ENCODE measurements at places on chromosomes 6 and 20. TPM values are rescaled to one million over a fixed set of nuclear protein-coding genes. Genes with fewer than 3 reads are reported as not detected.

DNA sequence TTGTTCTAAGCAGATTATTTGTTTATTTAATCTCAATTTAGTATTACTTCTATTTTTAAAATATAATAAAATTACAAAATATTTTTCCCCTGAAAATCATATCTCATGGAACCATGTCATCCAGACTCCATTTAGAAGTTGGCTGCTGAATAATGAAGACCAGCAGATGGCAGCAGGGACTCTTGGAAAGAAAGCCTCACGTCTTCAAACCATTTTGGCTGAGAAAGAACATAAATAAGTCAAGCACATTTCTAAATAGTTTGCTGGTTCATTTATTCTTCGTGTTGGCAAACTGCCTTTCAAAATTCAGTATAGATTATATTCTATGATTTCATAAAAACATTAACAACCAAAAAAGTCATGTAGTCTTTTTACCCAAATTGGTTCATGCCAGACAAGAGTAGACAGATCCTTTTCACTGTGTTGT is 71.7 kb downstream of the RCAN2 start:
- peak; percentile 39 for DNase-seq

DNA sequence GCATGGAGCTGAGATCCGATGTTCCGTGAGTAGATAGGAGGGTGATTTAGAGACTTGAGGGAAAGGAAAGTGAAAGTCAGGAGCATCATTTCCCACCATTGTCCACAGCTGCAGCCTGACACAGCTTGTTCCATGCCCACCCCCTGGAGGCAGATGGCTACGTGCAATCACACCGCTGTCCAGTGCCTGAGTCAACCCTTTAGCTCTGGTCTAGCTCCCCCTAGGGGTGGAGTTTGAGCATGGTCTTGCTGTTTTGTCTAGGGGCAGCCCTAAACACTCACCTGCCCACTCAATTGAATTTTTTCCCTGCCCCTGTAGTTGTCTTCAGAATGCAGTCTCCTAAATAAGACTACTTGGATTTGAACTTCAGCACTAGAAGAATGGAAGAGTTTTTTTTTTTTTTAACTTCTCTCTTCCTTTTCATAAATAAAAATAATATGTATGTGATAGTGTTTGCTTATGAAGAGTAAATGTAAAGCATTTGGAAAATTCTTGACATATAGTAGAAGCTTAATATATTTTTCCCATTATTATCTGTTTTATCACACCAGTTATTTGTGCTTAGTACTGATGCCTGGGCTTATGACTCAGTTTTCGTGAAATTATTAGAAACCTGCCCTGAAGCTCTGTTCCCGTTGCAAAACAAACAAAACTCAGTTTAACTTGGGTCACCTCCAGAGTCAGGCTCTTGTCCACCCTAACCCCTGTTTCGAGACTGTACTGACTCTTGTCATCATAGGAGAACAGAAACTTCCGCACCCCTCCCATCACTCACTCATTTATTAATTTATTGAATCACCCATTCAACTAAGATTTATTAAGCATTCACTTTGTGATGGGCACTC is 814.8 kb downstream of the MAFB start:
- DNase-seq = peak; percentile 5

- no peak for DNase-seq
These were observed 10.2 kb downstream of the UBE3D start for GRCh38 chr6:83055366-83055964.

GRCh38 chr20:35669221-35669620 is 4.5 kb upstream of the CPNE1 start:
- no peak for DNase-seq

GRCh38 chr20:36572701-36573102 is 695 bp upstream of the TGIF2 start:
- no peak for DNase-seq

DNA sequence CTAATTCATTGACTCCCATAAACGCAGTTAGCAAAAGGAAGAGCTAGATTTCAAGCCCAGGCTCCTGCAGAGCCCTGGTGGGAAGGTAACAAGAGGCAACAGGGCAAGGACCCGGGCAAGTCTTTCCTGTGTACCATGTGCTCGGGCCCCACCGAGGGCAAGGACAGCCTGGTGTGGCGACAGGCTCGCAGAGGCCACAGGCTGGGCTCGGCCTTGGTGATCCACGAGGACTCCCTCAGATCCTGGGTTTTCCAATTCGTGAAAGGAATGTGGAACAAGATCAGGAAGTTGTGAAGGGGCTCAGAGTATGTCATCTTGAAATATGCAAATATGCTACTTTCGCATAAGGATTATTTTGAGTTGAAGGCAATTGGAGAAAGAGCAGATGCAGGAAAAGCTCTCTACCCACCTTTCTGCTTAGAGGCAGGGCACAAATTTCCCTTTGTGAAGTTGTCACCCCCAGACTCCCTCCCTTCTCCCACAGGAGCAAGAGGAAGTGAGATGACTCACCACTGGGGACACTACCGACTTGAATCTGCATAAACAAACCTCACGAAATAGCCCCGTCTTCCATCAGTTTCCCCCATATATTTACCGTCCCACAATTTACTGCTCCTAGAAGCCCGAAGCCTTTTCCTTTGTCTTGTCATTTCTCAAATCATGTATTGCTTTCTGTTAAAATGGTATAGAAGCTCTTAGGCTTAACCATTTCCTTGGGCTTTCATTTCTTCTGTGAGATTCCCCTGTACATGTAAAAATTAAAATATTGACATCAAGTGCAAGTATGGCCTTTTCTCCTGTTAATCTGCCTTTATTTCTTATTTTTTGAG is 79.0 kb downstream of the PSMG4 start:
- no peak for DNase-seq

DNA sequence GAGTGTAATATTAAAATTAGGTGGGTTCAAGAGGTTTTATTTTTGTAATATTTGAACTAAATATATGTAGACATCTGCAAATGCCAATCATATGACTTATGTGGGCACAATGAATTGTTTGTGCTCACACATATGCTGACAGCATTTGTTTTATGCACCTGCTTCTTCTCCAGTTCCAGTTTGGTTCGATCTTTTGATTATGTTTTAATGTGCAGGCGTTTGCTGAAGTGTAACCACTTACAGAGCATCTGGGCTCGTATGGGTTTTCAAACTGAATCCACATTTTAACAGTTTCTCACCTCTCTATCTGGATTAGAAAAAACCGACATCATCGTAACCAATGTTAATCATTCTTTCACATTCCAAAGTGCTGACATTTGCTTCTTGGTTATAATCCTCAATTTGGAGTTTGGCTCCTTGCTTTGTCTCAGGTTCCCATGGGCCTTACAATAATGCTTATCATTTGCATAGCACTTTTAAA is 129.1 kb upstream of the SPACA1 start:
- no peak for DNase-seq

DNA sequence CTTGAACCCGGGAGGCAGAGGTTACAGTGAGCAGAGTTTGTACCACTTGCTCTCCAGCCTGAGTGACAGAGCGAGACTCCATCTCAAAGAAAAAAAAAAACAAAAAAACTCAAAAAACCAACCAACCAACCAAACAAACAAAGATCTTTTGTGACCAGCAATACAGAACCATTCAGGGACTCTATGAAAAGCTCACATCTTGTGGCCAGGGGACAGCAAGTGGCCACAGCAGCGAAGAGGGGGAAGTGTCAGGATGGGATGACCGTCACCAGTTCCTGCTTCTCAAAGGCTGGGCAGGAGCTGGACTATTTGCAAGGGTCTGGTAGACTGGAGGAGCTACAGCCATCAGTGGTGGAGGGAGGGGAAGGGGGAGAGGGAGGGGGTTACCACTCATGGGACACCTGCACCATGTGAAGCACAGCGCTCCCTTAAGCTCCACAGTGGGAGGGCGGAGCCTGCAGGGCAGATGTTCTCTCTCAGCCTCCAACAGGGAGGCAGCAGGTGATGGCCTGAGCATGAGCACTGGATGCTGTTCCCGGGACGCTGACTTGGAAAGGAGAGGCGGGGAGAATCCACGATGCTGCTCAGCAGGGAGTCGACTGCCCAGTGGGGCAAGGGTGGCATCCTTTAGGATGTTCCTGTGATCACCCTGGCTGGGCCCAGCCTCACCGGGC is 19.7 kb upstream of the ULBP3 start:
- no peak for DNase-seq

DNA sequence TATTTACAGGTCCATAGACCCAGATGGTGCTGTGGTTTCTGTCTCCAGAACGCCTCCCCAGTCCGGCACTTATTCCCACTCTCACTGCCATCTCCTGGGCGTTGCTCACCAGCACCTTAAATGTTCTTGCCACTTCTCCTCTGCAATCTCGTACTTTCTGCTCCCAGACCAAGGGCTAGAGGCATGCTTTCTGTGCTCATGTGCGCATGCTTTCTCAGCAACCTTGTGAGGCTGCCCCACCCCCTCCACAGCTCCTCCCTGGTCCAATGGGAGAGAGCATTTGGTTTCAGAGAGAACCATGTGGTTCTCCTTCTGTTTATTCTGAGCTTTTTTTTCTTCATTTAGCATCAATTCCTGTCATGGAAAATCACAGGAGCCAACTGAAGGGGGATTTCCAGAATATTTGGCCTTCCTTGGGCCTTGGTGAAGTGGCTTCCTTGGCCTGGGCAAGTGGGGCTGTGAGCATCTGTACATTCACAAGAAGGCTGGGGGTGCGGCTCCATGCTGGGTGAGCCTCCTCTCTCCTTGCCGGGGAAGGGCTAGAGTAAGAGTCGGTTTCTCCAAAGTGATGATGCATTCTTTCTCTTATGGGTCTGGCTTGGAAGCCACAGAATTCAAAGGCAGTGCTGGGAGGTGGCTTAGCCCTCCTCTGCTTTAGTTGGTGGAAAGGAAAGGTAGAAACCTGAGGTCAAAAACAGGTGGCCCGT is 66.6 kb downstream of the PHACTR3 start:
- DNase-seq = no peak

DNA sequence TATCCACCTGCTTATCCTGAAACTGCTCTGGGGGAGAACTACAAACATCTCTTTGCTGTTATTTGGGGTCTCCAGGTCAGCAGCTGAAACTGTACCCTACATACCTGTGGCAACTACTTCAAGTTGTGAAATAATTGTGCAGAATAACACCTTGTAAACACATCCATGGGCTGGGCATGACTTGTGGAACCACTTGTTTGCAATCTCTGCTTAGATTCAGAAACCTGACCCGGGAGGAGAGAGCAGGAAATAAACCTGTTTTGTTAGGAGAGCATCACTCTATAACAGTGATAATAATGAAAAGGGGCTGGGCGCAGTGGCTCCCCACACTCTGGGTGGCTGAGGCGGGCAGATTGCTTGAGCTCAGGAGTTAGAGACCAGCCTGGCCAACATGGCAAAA is 183.1 kb downstream of the NFATC2 start:
- DNase-seq = no peak

DNA sequence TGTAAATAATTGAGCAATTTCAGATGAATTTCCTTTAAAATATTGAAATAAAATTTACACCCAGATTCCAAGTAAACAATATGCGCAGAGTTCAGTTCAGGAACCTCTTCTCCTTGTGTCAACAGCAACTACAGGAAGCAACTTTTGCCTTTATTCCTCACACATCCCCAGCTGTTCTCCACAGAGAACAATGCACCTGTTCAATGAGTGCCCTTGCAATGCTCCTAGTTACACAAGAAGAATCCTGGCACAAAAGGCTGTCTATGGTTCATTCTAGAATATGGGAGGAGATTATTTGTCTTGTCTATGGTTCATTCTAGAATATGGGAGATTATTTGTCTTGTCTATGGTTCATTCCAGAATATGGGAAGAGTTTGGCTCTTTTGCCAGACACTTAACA is 454.9 kb downstream of the BTBD3 start:
- DNase-seq = no peak

DNA sequence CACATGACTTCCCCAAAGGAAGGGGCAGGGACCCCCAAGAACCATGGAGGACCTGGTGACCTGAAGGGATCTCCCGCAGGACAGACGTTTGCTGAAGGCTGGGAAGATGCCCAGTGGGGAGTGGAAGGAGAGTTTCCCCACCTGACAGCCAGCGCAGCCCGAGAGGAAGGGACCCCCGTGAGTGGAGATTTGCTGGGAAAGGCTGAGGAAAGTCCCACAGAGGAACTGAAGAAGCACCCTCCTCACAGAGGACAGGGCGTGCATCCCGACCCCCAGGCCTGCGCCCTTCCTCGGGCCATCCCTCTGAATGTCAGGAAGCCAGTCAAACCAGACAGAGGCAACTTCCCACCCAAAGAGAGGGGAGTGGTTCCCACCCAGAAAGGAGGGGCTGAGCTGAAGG is 29.6 kb upstream of the AAR2 start:
- no peak for DNase-seq

DNA sequence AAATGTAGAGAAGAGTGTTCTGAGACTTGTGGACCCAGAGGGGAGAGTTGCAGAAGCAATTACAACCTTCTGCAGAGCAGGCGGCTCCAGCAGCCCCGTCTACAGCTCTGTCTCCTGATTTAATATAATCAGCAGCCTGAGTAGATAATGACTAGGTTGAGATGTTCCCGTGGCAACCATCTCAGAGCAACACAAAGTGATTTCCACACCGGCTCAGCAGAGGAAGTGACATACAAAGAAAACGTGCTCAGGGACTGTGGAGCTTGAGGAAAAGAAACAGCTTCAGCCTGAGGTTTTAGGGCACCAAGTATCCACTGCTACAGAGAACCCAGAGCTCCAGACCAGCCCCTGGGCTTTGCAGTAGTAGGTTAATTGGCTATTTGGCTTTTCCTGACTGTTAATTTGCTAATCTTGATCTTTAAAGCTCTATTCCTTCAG is 136.4 kb downstream of the MTFR2 start:
- DNase-seq = peak; percentile 81

EDN3 gene
- not detected for total RNA-seq

NRSN1 gene
- not detected for total RNA-seq

PAK5 gene
- total RNA-seq = not detected

AKAP12 gene
- total RNA-seq = 411 TPM

AIF1 gene
- not detected for total RNA-seq

C6orf141 gene
- 28.1 TPM for total RNA-seq

NMBR gene
- not detected for total RNA-seq
